Stimulated activated CD8-positive, alpha-beta memory T cell treated with anti-CD3 and anti-CD28 coated beads, Interleukin-15, amount 100 ng/mL, for 24 hours (primary cell): ENCODE measurements at places on chromosomes 12 and 14.

GRCh38 chr12:57066245-57066644 lies 12.3 kb downstream of the NEMP1 start:
- no peak for DNase-seq

GRCh38 chr14:28151926-28152325 lies 614.7 kb upstream of the FOXG1 start:
- no peak for DNase-seq

- no peak for DNase-seq
These were observed 38.9 kb upstream of the KTN1 start for GRCh38 chr14:55540847-55541773.

- DNase-seq: no peak
These were observed 6.0 kb upstream of the CHD4 start for GRCh38 chr12:6613015-6613775.

GRCh38 chr14:25026476-25027137 lies 23.3 kb downstream of the STXBP6 start:
- no peak for DNase-seq

GRCh38 chr14:30803185-30803584 lies 71.2 kb upstream of the COCH start:
- no peak for DNase-seq

- DNase-seq: no peak
These were observed 113.6 kb upstream of the BTG1 start for GRCh38 chr12:92259291-92259690.

DNA sequence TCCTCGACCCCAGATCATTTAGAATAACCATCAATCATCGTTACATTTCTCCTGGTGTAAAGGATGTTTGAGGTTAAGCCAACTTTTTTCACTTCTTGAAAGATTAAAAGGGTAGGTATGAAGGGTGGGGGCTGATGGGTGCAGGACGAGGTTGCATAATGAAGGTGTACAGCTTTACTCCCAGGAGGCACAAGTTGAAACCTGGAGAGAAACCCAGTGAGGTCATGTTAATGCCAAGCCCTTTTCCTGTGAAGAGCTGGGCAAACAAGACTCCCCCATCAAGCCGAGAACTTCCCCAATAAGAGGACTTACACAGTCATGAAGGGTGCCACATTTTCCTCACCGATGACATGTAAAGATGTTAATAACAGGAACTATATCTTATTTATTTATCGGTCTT lies 84.3 kb downstream of the FZD10 start:
- DNase-seq: no peak

DNA sequence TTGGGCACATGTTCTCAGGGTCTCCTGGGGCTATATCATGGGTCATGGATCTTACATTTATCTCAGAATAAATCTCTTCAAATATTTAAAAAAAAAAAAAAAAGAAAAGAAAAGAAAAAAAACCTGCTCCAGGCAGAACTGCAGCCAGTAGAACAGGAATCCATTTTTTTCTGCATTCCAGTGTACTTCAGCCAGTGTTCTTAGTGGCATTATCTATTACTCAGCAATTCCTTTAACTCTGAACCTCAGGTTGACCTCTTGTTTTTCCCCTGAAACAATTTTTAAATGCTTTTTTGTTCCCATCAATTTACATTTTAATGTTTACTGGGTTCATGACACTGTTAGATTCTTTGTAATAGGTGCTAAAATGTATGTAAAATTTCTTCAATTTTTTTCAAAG lies 66.7 kb upstream of the STXBP6 start:
- no peak for DNase-seq

- DNase-seq: no peak
These were observed 184.4 kb downstream of the SUDS3 start for GRCh38 chr12:118560733-118561132.

DNA sequence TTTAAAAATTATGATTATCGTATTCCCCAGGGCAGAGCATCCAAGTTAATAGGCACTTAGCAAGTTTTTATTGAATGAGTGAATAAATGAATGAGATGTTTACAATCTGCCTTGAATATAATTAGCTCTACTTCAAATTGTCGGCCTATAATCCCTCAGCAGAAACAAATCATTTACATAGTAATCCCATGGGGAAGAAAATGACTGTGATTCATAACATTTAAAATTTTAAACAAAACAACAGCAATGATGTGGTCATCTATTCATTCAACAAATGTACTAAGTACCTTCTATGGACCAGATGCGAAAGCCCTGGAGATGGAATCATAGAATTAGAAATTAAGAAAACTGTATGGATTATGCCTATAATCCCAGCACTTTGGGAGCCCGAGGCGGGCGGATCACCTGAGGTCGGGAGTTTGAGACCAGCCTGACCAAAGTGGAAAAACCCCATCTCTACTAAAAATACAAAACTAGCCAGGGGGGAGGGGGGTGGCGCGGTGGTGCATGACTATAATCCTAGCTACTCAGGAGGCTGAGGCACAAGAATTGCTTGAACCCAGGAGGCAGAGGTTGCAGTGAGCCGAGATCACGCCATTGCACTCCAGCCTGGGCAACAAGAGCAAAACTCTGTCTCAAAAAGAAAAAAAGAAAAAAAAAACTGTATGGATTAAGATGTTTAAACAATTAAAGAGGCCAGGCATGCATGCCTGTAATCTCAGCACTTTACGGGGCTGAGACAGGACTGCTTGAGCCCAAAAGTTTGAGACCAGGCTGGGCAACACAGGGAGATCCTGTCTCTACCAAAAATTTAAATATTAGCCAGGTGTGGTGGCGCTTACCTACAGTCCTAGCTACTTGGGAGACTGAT lies 17.7 kb upstream of the MDM2 start:
- DNase-seq: no peak

GRCh38 chr12:19744705-19745218 lies 305.5 kb downstream of the AEBP2 start:
- DNase-seq: no peak

- DNase-seq: no peak
These were observed 7.3 kb upstream of the CACNB3 start for GRCh38 chr12:48810903-48811431.

GRCh38 chr12:18373181-18373580 lies 111.9 kb downstream of the PIK3C2G start:
- DNase-seq: no peak

GRCh38 chr12:65594409-65594808 lies 229.9 kb upstream of the HMGA2 start:
- no peak for DNase-seq

GRCh38 chr12:51191516-51192283 lies 18.8 kb upstream of the TFCP2 start:
- no peak for DNase-seq

- DNase-seq: no peak
These were observed 31.7 kb downstream of the LRTM2 start for GRCh38 chr12:1852076-1852475.

DNA sequence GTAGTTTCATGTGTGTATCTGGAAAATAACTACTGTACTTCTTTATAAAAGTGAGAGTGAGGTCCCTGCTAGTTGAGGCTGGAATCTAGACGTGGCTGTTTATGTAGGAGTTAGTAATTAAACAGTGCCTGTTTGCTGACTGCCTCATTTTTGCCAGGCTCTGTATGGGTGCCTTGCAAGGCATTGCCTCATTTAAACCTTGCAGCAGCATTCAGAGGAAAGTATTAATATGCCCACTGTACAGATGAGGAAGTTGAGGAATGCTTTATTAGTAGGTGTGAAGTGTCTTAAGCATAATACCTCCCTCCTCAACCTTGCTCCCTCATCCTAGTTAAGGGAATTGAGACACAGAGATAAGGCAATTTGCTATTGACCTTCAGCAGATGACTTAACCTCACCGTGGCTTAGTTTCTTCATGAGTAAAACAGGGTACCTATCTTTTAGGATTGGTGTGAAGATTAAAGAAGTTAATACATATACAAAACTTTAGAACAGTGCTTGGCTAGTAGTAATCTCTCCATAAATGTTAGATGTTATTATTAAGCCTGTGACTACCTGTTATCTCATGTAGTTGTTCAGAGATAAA lies 28.7 kb downstream of the PPM1A start:
- no peak for DNase-seq

GRCh38 chr12:100799770-100800169 lies 5.2 kb downstream of the ANO4 start:
- DNase-seq: no peak

- DNase-seq: no peak
These were observed 30.9 kb upstream of the KLRF1 start for GRCh38 chr12:9796346-9796745.

GRCh38 chr12:30794591-30795409 lies 40.0 kb upstream of the CAPRIN2 start:
- DNase-seq: no peak

DNA sequence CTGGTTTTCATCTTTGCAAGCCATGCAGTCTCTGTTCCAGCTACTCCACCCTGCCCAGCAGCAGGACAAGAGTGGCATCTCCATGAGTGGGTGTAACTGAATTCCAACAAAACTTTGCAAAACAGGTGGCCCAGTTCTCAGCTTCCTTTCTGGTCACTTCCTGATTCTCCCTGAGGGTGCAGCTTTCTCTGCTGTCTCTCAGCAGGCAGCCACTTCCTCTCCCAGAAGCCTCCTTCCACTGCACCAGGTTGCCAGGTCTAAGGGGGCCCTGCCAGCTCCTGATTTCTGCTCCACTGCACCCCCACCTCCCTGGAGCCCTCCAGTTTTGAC lies 341.0 kb upstream of the FKBP4 start:
- DNase-seq: no peak

- no peak for DNase-seq
These were observed 184.8 kb downstream of the SLC16A7 start for GRCh38 chr12:59780605-59781135.

DNA sequence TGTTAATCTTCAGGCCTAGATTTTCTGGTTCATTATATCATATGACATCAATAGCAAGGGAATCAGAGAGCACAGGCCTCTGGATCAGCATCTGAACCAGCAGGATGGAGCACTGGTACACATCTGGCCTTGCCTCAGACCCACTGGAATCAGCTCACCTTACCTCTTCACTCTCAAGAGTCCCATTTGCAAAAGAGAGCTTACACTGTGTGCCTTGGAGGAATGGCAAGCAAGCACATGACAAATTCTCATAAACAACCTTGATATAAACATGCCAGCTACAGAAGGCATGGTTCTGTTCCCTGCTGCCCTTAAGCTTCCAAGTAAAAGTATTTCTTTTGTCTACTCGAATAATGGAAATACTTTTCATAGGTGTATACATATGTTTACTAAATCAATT lies 128.6 kb upstream of the CPM start:
- DNase-seq: no peak

- DNase-seq: no peak
These were observed 77.6 kb upstream of the FUT8 start for GRCh38 chr14:65334765-65335410.

DNA sequence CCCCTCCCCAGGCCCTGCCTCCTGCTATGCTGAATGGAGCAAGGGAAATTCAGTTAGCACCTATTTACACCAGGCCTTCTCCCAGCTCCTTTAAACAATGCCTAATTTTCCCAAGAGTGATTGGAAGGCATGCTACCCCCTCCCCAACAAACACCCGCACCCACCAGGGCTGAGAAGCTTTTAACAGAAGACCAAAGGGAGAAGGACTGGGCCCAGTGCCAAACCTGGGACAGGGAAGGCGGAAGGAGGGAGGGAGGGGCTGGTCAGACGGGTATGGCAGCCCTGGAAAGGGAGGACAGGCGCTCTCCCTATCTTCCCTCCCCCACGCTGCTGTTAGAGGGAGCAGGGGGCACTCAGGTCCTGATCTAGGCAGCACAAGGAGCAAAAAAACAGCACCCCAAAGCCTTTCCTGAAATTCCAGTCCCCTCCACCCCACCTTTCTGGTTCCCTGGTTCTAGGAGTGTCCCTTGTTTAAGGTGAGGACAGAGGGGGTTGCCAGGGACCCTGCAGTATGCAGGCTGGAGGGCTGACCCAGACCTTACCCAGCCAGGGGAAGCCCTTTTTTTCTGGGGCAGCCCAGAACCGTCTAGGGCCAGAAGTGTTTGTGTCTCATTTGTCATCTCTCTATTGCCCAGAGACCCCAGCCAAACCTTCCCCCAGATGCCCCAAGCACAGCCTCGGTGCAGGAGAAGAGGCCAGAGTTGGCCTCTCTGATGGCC lies 2.4 kb upstream of the KRT8 start:
- no peak for DNase-seq

GRCh38 chr14:72975770-72976169 lies 49.5 kb downstream of the DCAF4 start:
- DNase-seq: no peak

GRCh38 chr12:53938326-53939140 lies at the start of gene HOXC13:
Gene HOXC13, plus strand, starts transcription at chr12:53938831. Its CDS starts 76 bp downstream, at chr12:53938907.
- DNase-seq: no peak

- DNase-seq: no peak
These were observed 98.5 kb downstream of the ARID2 start for GRCh38 chr12:45827974-45828373.

GRCh38 chr12:10151621-10152020 lies 20.3 kb downstream of the OLR1 start:
- no peak for DNase-seq

GRCh38 chr14:104855532-104856090 lies 9.5 kb upstream of the CEP170B start:
- no peak for DNase-seq

- no peak for DNase-seq
These were observed 30.8 kb upstream of the PPP2R5C start for GRCh38 chr14:101730626-101731186.
